Caco-2 (cell line): ENCODE measurements at places on chromosomes 6 and 20. TPM values are rescaled to one million over a fixed set of nuclear protein-coding genes. Genes with fewer than 3 reads are reported as not detected.

DNA sequence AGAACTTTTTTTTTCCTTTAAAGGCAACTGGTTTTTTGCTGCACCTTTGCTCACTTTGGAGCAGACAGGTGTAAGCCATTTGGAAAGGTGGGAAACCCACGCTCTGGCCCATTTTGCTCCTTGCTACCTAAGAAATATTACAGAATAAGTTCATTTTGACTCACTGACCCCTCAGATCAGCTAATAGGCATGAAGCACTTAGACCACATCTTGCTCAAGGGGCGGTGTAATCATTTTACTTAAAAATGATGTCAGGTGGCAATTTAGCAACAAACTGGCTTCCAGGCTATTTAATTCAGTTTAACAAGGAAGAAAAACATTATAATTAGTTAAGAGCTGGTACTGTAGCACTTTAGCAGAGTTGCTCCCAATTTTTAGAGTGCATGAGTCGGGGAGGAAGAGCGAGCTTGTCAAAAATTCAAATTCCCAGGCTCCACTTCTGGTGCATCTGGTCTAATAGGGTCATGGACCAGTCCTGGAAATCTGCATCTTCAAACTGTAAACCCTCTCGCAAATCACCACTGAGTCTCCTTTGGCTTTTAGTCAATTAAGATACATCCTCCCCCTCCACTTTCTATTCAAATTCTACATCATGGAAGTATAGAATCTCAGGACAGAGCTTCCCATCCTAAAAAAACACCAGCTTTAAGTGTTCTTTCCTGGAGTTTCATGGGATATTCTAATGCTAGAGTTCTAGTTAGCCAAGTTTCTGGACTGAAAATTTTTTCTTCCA is 38.2 kb downstream of the JAG1 start:
- DNase-seq, result no peak

GPR63 gene
- 0.11 and 0.16 TPM in 2 replicates for total RNA-seq

- peak; percentile 34 for DNase-seq
These were observed 490.2 kb upstream of the SULF2 start for GRCh38 chr20:48275286-48276020.

DNA sequence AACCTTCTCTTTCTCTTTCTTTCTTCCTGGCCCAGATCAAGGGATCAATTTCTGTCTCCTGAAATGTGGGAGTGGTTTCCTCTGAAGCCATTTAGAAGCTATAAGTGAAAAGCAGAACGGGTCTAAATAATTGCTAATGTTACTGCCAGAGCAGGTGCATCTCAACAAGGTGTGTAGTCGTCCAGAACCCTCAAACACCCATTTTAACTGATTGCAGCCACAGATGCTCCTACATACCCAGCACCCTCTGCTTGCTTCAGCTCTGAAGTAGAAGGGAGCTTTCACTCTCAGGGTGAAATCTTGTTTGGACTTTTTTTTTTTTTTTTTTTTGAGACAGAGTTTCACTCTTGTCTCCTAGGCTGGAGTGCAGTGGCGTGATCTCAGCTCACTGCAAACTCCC is 592.1 kb upstream of the ARID1B start:
- DNase-seq, result no peak

DNA sequence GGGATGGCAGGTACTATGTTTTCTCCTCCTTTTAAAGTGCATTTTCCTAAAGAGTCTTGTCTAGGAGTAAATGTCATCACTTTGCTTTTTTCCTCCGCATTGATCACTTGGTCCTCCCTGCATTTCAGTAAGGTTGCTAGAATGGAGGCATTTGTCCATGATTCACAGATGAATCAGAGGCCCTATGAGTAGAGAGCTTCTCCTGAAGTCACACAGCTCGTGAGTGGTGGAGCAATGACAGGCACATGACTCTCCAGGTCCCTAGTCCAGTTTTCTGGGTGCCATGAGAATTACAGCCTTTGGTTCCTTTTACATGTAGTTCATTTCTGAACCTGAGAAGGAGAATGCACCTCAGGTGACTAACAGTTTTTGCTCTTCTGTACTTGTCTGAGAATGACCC is 50.5 kb downstream of the HLA-A start:
- no peak for DNase-seq

CTAGE9 gene
- not detected in 2 replicates for total RNA-seq

DNA sequence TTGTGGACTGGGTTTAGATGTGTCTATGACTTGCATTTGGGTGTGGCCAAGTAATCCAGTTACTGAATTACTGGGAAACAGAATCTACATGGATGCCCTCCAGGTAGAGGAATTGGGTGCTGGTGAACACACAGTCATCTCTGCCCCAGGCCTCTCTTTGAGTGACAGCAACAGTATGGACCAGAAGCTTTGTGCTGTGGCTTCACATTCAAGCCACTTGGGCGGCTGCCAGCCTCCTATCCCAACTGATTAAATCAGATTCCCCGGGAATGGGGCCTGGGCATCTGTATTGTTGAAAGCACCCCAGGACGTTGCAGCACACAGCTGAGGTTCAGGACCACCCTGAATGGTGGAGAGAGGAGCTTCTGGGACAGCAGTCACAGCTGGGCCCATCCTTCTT is 144.6 kb downstream of the DHX35 start:
- no peak for DNase-seq

RAET1G gene
- total RNA-seq, result not detected in 2 replicates
